Progenitor cell of endocrine pancreas (in vitro differentiated cells): ENCODE measurements at places on chromosomes 4 and X. TPM values are rescaled to one million over a fixed set of nuclear protein-coding genes. Genes with fewer than 3 reads are reported as not detected.
A peak's percentile ranks its signal among the peaks of the same experiment; 100 is the strongest.

DNA sequence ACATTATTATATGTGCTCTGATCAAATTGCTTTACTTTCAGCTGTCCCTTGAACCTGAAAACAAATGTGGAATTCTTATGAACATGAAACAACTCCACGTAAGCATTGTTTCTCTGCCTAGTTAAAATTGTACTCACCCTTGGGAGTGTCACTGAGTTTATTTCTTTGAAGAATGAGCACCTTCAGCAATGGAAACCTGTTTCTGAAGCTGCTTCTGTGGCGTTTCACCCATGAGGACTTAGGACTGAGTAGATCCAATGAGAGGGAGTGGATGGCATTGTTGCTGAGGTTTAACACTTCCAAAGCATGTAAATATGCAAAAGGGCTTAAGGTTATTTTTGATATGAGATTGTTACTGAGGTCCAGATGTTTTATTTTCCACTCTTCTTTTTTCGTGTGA lies 3.2 kb downstream of the LRRC66 start:
- DNase-seq, result no peak

DNA sequence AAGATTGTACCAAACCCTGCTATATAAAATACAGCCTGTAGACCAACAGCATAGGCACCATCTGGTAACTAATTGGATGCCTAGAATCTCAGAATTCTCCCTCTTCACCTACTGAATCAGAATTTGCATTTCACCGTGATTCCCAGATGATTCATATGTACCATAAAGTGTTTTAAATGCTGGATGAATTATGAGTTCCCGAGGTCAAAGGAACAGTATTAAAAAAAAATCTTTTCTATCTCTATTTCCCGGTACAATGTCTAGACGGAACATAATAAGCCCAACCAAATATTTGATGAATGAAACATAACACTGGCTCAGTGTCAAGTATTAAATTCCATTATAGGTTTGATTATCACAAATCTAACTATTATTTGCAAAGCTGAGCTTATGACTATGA lies 280.0 kb downstream of the ANKRD50 start:
- no peak for DNase-seq

- no peak for DNase-seq
Measured at GRCh38 chr4:186820391-186820891, 96.8 kb upstream of the FAT1 start.

DNA sequence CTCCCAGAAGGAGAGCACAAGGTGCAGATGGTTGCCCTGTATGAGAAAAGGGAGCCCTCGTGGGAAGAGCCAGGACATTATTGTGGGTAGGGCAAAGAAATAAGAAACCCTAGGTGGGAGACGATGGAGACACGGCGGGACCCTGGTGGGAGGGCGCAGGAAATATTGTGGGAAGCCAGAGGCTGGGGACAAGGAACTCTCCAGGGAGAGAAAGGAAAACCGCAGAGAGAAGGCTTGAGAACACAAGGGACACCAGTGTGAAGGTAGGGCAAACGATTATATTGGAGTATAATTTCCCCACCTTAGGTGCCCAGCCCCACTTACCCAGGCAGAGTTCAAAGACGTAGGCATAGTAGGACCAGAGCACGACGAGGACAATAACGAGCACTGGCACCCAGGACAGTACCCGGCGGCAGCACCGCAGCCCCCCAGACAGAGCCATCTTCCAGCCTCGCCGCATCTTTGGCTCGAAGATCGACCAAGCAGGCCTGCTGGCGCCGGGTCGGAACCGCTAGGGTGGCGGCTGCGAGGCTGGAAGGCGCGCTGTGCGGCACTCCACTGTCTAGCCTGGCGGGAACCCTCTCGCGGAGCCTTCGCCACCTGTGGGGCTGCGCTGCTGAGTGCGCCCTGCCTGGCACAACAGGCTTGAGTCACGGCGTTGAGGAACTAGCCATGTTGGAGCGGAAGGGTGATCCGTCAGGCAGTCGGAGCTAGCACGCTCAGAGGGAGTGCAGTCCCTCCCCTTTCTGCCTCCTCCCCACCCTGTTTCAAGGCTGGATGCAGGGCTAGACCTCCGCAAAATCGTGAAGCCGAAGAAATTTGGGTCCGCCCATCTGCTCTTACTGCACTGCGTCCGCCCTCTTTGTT lies at the start of gene ZDHHC15:
TSS of gene ZDHHC15 (minus strand) at position 473 of the 867 bp plus-strand sequence. CDS start at position 460, 13 bp downstream.
- DNase-seq, result peak; percentile 43

ENPEP gene
- 1.4 and 1.7 TPM in 2 replicates for total RNA-seq

GRCh38 chr4:132114885-132115284 lies 1034.2 kb upstream of the PCDH10 start:
- no peak for DNase-seq

- no peak for DNase-seq
Measured at GRCh38 chr4:68927165-68927564, 24.4 kb downstream of the UGT2A3 start.

DNA sequence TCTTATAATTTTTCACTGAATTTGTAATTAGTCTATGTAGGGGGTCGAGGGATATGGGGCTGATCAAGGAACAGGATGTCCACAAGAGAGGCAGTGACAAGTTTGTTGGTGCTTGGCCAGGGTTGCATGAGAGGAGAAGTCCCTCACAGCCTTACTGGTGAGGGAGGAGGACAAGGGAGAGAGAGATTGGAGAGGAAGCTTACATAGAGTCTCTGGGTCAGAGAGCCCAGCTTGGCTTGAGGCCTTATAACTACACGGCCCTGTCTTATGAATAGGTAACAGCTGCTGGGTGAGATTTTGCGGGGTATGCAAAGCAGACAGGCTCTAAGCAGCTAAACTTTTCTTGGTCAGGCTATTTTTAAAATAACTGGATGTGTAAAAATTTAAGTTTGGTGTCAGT lies 37.9 kb upstream of the OTUD4 start:
- no peak for DNase-seq

KIAA1210 gene
- total RNA-seq, result not detected in 2 replicates

GABRQ gene
- 0.10 and 0.18 TPM in 2 replicates for total RNA-seq

DNA sequence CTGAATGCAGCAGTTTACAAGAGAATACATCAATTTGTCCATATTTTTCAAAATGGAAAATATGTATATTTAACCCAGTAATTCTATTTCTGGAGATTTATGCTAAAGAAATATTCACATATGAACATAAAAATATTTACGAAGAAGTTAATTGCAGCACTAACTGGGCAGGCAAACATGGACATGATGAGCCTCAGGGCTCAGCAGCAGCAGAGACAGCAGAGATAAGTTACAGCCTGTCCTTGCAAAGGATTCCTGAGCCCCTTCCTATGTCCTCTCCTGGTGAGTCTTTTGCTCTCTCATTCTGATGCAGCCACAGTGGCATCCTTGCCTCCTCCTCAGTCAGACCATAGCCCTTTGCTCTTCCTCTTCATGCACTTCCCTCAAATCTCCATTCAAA lies 680.6 kb upstream of the CPEB2 start:
- DNase-seq, result no peak
